ENCODE measurements at places on chromosomes 1 and 21.

GRCh38 chr1:7694600-7695496 is 76.2 kb upstream of the VAMP3 start:
- DNase-seq, result no peak

GRCh38 chr1:210792250-210793102 is 341.5 kb downstream of the KCNH1 start:
- no peak for DNase-seq

DNA sequence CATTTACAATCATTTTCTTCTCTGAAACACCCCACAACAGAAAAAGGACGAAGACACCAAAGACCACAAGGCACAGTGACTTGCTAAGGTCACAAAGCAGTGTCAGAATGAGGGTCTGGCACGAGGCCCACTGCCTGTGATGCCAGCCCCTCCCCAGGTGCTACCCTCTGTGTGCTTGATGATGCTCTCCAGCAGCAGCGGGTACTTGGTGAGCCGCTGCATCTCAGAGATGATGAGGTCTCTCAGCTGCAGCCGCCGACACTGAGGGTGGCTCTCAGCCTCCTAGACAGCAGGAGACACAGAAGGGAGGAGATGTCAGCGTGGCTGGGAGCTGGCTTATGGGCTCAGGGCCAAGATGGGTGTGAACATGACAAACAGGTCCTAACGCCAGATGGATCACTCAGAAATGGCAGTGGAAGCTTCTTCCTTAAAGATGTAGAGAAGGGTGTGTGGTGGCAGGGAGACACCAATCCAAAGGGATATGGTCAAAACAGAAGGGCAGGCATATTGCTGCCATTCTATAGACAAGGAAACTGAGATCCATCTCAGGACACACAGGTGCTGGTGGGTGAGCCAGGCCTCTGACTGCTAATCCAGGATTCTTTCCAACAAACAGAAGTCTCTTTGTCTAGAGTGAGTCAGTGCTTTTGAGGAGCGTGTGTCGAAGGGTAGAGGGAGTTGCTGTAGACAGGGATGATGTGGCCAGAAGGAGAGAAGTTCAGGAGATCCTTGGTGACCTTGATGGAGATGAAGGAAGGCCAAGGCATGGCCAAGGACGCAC is 25.6 kb downstream of the LRRC71 start:
- no peak for DNase-seq

- DNase-seq, result no peak
Observed at GRCh38 chr1:180816132-180816531, 96.6 kb upstream of the KIAA1614 start.

- DNase-seq, result no peak
Observed at GRCh38 chr1:1099506-1100183, 16.2 kb downstream of the C1orf159 start.

DNA sequence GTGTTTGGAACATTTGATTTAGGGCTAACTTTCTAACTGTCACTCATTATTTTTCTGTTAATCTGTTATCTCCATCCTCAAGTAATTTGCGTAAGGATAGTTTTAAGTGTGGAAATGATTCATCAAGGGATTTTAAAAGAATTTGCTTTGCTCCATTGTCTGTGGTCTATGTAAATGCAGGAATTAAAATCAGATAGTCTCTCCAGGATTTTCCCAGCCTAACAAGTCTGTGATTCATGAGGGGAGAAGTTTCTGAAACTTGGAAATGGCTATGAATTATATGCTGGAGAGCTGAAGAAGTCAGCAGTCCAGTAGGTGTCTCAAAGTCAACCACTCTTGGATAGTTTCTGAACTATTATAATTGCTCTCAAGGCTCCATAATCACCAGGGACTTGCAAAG is 264.5 kb downstream of the MRPL39 start:
- DNase-seq, result no peak
